ENCODE measurements at places on chromosomes 3 and 15.

DNA sequence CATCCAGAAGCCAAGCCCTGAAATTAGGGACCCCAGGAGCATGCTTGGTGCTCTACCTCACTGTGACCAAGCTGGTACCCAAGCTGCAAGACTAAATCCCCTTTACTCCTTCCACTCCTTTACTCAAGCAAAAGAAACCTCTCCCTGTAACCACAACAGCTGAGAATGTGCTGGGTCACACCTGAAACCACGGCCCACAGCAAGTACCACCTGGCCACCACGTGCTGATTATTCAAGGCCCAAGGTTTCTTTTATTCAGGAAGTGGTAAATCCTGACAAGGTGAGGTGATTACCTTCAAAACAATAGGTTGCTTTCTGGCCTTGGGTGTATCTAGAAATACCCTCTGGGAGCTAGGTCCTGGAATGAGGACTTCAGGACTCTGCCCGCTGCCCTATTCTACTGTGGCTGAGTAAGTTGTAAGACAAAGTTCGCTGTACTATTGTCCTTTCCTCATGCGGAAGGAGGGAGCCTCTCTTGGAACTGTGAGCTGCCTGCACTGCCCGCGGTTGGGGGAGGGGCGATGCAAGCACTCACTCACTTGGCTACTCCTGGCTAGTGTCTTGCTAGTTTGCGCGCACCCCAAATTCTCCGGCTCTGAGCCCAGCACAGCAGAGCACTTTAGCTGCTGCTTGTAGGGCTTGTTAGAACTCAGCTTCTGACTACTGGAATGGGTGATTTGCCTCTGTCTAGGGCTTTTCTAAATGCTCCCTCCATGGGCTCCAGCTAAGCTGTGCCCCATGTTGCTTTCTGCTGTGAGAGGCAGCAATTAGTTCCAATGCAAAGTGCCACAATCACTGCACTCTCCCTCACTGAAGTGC, 487.1 kb upstream of the CNTN3 start:
- DNase-seq: no peak

DNA sequence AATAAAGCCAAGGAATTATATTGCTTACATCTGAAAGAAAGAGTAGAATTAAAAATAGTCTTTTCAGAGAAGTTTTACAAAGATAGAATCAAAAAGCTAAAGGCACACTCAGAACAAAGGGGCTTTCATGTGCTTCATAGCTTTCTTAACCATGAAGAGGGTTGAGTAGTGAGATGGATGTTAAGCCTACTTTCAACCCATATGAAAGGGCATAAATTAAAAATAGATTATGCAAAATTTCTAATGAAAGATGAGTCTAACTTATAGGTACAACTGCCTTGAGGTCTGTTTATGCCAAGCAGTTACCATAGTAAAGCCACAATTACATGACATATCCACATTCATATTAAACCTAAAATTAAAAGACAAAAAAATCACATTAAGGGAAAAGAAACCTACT, 223.3 kb upstream of the ARHGEF26 start:
- no peak for DNase-seq

- DNase-seq: no peak
Observed at GRCh38 chr3:13043656-13044055, 29.6 kb downstream of the IQSEC1 start.

DNA sequence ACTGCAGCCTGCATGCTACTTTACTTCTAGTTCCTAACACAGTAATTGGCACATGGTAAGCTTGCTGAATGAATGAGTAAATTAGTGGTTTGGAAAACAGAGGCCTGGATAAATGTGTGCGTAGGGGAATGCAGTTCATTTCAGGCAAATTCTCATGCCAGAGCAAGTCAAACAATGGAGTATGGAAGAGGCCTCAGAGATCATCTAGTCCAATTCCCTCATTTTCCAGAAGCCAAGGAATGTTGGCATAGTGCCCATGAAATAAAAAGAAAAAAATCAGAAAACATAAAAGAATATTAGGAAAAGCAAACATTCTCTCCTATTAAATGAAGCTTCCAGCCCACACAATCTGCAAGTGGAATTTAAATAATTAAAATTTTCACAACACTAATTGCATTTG, 92.4 kb downstream of the MB21D2 start:
- no peak for DNase-seq

- no peak for DNase-seq
Observed at GRCh38 chr3:129897026-129897425, 3.5 kb upstream of the TMCC1 start.

GRCh38 chr3:19994796-19995195, 17.3 kb downstream of the PP2D1 start:
- no peak for DNase-seq

DNA sequence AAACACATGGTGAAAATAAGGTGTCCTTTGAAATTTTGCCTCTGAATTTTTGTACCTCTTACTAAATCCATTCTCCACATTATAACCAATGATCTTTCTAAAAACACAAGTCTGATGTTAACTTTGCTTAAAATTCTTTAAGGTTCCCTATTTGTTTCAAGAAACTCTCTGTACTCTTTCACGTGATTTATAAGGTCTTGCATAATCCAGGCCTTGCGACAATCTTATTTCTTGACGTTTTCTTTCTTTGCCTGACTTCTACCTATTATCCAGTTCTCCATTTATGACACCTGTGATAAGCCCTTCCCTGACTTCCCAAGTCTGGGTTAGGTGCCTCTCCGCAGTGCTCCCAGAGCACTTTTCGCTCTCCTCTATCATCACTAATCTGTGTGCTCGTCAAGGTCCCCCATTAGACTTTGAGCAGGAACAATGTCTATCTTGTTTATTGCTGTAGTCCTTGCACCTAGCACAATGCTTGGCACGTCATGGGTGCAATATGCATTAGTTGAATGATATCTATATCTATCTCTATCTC, 24.3 kb upstream of the KPNA1 start:
- no peak for DNase-seq

- DNase-seq: no peak
Observed at GRCh38 chr3:60095516-60095915, 1045.7 kb upstream of the CFAP20DC start.

DNA sequence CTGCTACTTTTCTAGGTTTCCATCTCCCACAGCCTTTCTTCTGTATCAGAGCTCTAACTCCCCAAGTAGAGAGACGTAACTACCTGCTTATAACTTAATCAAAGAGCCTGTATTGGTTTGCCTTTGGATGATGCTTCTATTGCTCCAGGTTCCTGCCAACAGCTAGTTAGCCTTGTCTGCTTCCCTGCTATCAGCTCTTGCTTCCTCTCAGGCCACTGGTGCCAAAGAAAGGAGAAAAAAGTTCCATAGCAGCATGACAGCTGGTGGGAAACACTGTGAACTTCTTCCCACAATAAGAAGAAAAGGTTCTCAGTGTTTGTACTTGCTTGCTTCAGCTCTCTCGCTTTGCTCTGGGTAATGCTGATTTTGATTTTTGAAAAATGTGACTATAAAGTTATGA, 206.6 kb downstream of the GBE1 start:
- DNase-seq: no peak

DNA sequence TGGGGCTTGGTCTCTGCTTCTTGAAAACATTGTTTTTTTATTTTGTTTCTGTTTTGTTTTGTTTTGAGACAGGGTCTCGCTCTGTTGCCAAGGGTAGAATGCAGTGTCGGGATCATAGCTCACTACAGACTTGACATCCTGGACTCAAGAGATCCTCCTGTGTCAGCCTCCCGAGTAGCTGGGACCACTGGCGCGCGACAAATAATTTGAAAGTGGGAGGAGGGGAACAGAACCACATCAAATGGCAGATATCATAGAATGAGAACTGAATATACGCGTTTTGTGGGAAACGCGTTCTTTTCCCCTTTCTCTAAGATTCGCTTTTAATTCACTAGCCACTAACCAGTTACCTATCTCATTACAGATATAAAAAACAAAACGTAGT, 641 bp upstream of the VPS13C start:
- no peak for DNase-seq

DNA sequence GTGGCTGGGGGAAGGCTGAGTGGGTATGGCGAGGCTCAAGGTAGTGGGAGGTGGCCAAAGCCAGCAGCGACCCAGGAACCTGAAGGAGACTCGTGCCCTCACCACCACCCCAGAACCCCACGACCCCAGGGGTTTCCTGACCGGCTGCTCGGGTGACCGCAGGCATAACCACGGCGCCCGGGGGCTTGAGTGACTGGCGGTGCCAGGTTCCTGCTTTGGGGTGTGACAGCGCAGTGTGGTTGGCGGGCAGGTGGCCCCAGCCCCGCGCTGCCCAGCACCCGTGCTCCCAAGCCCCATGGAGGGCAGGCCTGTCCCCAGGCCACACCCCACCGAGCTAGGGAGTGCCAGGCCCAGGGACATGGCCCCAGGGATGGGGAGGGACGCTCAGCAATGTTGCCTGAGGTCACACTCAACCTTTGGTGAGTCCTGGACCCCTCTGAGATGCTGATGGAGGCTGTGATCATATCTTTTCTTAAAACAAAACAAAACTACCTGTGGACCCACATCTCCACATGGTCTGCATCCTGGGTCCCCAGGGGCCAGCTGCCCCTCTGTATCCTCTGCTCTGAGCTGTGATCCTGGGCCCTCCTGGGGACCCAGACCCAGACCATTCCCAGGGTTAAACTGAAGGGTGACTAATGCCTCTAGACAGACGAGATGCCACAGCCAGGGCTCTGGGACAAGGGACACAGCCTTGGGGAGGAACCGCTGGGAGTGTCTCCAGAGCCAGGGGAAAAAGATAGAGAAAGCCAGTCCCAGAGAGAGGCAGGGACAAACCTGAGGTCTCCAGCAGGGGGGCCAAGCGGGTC, 13.0 kb downstream of the DNAJB8 start:
- DNase-seq: no peak

DNA sequence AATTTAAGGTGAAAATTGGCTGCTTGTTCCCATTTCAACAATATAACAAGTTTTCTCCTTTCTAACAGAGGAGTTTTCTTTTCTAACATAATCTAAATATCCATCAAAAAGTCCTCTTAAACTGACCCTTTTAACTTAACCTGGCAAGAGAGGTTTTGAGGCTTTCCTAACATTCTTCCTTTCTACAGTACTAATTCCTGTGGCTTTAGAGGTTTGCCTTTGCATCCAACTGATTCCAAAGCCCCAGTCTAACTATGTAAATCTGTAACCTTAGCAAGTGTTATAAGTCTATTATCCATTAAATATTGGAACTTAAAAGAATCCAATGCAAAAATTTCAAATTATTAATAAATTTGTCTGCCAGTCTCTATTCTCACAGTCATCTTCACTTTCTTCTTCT, 134.1 kb downstream of the ISL2 start:
- DNase-seq: no peak

Measured in DMS153 (cell line).